ENCODE measurements at places on chromosomes 4 and X. TPM values are rescaled to one million over a fixed set of nuclear protein-coding genes. Genes with fewer than 3 reads are reported as not detected.

The RASSF6 gene
- not detected for total RNA-seq

The GPC3 gene
- not detected for total RNA-seq

The MMRN1 gene
- total RNA-seq: 3,426 TPM

The COL4A6 gene
- 2.2 TPM for total RNA-seq

The OPRPN gene
- not detected for total RNA-seq

The PNCK gene
- total RNA-seq: not detected

The BBS12 gene
- total RNA-seq: 4.4 TPM

The POU4F2 gene
- total RNA-seq: not detected

The HSFX2 gene
- 0.25 TPM for total RNA-seq

The MAGED4 gene
- 33.4 TPM for total RNA-seq

The PF4V1 gene
- total RNA-seq: not detected

The SPACA5 gene
- not detected for total RNA-seq

The CFAP99 gene
- not detected for total RNA-seq

- no peak for DNase-seq
These were observed 335.2 kb downstream of the PPP1R2C start for GRCh38 chrX:42442745-42443144.

DNA sequence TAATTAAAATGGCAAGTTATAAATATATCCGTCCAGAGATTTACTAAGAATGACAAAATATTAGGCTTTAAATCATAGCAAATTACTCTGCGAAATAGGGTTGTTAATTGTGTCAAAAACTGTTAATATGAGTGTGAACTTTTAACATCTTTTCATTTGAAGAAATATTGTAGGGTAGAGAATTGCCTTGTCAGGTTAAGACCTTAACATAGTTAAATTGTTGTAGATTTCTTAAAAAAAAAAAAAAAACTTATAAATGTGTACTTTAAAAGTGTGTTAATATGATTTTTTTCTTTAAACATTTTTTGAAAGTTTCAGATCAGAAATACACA, 107.7 kb upstream of the TLR2 start:
- no peak for DNase-seq

GRCh38 chr4:43132010-43132582, 239.6 kb downstream of the GRXCR1 start:
- DNase-seq: peak; percentile 58

DNA sequence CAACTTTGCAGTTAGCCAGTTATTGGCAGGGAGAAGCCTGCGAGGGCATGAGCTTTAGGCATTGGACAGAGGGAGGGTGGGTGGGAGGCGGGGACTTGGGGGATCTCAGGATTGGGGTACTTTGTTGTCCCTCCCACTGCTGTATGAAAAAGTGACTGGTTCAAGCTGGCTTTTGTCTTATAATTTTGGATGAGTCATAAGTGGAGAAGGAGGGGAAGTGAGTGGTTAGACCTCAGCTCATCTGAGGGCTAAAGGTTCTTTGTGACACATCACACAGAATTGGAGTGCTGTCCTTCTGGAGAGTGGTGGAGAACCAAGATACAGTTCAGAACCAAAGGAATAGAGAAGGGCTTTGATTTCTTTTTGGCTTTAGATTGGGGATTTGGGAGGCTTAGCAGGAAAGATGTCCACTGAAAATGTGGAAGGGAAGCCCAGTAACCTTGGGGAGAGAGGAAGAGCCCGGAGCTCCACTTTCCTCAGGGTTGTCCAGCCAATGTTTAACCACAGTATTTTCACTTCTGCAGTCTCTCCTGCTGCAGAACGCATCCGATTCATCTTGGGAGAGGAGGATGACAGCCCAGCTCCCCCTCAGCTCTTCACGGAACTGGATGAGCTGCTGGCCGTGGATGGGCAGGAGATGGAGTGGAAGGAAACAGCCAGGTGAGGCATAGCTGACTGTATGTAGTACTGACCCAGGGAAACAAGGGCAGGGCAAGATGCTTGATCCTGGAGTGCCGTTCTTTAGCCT, at the start of gene SLC4A4:
Gene SLC4A4 (plus strand): TSS at position 175 of the 748 bp plus-strand sequence.
- no peak for DNase-seq

- DNase-seq: no peak
These were observed 325.9 kb downstream of the NR3C2 start for GRCh38 chr4:148116264-148116663.

- peak; percentile 18 for DNase-seq
These were observed 202.6 kb upstream of the GYPA start for GRCh38 chr4:144342949-144343760.

GRCh38 chr4:914531-914930, 17.6 kb downstream of the GAK start:
- DNase-seq: no peak

DNA sequence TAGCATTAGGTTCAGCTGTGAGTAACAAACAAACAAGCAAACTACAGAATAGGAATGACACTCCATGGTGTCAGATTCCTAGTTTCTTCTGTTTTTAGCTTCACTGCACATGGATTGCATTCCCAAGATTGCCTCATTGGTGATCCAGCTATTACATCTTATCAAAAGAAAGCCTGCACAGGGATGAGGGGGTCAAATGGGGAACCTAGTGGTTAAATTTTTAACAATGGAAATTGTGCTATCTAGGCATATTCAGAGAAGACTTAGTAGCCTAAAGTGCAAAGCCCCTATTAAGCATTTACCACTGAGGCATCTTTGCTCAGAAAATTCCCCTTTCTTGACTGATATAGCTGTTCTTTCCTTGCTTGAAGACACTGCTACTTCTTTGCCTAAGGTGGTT, 3.9 kb upstream of the TTC29 start:
- no peak for DNase-seq

- no peak for DNase-seq
These were observed 469.7 kb upstream of the FGF16 start for GRCh38 chrX:76977452-76977851.

DNA sequence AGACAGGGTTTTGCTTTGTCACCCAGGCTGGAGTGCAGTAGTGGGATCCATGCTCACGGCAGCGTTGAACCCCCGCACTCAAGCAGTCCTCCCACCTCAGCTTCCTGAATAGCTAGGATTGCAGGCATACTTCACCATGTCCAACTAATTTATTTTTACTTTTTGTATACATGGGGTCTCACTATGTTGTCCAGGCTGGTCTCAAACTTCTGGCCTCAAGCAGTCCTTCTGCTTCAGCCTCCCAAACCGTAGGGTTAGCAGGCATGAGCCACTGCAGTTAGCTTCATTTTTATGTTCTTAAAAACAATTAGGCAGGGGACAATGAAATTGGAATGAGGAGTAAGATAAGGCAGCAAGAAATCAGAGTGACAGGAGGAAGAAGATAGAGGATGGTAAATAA, 50.5 kb downstream of the RAP1GDS1 start:
- no peak for DNase-seq

DNA sequence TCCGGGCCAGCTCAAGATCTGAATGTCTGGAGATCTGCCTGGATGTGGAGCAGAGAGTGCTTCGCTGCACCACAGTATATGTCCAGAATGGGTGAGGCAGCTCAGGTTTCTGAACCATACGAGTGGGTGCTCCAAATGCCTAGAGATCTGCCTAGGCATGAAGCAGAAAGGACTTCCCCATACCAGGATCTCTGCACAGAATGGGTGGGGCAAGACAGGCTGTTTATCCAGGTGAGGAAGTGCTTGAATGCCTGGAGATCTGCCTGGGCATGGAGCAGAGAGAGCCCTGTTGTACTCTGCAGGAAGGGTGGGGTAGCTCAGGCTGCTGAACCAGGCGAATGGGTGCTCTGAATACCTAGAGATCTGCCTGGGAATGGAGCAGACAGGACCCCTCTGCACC, 45.4 kb upstream of the MAGEC2 start:
- DNase-seq: no peak

- no peak for DNase-seq
These were observed 168.0 kb upstream of the PACRGL start for GRCh38 chr4:20532116-20532790.

- no peak for DNase-seq
These were observed 47.6 kb downstream of the ANXA3 start for GRCh38 chr4:78599147-78599546.

DNA sequence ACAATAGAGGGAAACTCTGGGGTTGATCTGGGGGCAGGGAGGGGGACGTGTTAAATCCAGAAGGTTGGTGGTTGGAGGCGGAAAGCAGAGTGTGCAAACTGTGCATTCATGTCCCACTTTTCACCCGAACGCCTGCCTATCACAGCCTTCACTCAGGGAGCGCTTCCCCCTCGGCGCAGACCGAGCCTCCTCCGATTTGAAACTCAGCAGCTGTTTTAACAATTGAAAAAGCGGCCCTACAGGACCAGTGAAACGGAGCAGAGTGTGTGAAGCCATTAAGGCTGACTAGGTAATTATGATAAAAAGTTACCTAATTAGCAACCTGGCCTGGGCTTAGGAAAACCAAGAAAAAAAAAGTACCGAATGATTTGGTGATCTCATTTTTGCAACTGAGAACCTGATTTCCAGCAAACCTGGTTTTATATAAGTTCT, 685 bp upstream of the NDNF start:
- DNase-seq: no peak

DNA sequence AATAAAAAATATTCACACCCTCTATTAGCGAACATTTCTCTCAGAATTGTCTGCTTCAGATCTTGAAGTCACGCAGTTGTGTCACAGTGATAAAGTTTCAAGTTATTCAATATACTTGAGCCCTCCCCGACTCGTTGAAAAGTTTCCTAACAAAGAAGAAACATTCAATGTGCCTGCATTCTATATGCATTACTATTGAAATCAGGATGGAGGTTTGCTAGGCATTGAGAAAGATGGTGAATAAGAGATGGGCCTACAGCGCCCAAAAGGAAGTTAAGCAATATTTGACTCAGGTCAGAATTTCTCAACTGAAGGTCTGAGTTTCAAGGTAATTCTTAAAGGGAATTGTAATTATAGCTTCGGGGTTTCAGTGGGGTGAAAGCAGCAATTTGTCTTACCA, 6.1 kb downstream of the TCEANC start:
- DNase-seq: no peak

DNA sequence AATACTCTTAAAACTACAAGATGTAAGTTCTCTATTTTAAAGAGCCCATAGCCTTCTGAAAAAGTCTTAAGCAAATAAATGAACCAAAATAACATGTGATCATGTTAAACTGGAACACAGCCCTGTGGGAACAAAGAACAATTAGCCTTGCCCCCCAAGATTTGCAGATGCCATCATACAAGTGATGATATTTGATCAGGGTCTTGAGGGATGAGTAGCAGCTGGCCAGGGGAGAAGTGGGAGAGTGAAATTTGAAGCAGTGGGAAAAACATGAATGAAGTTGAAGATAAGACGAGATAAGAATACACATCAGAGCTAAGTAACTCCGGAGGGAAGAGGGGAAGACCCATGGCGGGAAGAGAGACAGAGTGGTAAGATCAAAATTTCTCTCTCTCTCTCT, 450.1 kb upstream of the FTHL17 start:
- DNase-seq: no peak

GRCh38 chr4:124947622-124948265, 235.2 kb upstream of the ANKRD50 start:
- DNase-seq: no peak

DNA sequence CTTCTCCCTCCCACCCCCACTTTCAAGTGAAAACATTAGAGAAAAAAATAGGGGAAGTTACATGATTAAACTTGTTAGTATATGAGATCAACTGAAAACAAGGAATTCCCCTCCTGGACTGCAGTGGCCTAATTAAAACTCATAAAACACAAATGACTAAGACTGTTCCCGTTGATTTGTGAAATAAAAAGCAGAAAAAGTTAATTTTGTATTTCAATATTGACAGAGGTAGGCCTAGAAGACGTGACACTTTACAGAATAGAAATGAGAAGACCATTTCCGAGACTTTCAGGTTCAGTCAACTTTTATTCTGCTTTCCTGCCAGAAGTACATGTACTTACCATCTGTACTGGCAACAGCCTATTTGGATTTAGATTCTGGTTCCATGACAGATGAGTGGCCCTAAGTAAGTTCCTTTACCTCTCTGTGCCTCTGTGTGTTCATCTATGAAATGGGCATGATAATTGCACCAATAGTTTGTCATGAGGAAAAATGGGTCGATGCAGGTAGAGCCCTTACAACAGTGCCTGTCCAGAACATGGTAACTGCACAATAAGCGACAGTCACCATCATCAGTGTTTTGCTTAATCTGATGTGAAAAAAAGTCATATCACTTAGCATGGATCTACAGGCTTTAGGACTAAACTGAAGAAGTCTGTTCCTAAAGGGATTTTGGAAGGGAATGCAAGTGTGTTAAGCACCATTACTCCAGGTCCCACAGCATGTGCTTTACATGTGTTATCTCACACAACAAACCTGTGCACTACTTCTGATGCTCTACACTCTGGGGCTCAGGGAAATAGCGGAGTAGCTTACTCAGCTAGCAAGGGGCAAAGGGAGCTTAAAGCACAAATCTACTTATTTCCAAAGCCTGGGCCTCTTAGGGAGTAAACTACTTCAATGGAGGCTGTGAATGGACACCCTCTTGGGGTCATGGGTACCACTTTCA, 562.3 kb upstream of the DIPK2B start:
- DNase-seq: no peak

- DNase-seq: no peak
These were observed 328.5 kb downstream of the PPP3CA start for GRCh38 chr4:101018836-101019235.

DNA sequence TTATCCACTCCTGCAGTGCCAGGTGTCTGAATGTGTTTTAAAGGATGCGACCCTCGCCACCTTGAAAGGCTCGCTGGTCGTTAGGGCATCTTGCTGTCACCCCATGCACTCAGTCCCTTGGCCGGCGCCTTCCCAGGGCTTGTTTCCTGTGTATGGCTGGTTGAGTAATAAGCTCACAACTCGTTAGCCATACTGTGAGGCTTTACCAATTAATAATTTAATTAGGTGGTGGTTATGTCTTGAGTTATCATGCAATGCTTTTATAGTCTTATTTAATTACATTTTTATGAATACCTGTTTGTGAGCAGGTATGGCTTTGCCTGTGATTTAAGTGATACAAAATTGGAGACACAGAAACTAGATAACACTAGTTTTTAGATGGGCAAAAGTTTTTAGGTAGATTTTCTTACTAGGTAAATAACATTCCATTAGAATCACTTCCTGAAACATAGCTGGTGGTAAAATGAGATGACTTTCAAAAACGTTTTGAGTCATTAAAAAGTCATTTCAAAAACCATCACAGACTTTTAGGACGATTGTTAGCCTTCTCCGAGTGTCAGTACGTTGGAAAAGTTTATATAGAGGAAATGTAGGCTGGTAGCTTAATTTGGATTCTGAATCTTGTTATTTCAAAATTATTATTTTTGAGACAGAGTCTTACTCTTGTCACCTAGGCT, 18.2 kb downstream of the PTTG2 start:
- DNase-seq: no peak

GRCh38 chrX:129654652-129655546, at the start of gene APLN:
APLN (minus strand) TSS chrX:129654956; CDS start chrX:129654630, 326 bp downstream.
- peak; percentile 57 for DNase-seq

DNA sequence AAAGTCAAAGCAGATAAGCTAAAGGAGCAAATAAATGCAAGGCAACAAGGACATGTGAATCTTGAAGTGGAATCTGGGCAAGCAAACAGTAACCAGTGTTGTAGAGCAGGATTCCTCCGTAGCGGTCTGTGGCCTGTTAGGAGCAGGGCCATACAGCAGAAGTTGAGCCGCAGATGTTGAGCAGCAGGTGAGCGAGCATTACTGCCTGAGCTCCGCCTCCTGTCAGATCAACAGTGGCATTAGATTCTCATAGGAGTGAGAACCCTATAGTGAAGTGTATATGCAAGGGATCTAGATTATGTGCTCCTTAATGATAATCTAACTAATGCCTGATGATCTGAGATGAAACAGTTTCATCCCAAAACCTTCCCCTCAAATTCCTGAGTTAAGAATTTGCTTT, 550.7 kb downstream of the ADGRL3 start:
- DNase-seq: no peak

Measured in dermis microvascular lymphatic vessel endothelial cell (primary cell).